Suppressor macrophage treated with lipopolysaccharide for 4 hours (primary cell): ENCODE measurements at places on chromosomes 16 and 17.

DNA sequence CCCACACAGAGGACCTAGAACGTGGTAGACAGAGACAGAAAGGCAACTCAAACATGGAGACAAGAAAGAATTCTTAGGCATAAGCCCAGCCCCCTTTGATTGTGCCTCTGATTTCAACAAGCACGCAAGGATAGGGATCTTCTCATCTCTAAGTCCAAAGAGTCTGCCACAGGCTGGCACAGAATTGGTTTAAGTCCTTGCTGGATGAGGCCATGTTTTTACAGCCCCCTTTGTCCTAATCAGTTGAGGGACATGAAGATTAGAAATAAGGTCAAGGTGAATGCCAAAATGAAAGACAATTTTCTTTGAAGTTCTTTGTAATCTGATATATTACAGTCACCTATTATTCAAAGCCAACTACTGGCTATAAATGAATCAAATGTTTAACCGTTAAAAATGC, 68.0 kb upstream of the ATP2A3 start:
- no peak for DNase-seq

DNA sequence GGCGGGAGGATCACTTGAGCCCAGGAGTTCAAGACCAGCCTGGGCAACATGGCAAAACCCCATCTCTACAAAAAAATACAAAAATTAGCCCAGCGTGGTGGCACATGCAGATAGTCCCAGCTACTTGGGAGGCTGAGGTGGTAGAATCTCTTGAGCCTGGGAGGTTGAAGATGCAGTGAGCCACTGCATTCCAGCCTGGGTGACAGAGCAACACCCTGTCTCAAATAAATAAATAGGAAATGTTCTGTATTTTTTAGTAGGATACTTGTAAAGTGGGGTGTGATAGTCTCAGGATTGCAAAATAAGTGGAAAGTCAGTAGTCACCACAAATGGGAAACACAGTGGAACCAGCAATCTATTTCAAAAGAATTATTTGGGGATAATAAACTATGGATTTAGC, 4.0 kb downstream of the RSPRY1 start:
- no peak for DNase-seq

- peak; percentile 4 for DNase-seq
Observed at GRCh38 chr17:15349119-15349518, 7.7 kb upstream of the TEKT3 start.

GRCh38 chr16:31250782-31251384, 8.9 kb upstream of the ITGAM start:
- DNase-seq, result no peak

- no peak for DNase-seq
Observed at GRCh38 chr16:10647721-10648296, 46.9 kb downstream of the TEKT5 start.

GRCh38 chr17:33401249-33401648, 108.2 kb upstream of the ASIC2 start:
- no peak for DNase-seq

DNA sequence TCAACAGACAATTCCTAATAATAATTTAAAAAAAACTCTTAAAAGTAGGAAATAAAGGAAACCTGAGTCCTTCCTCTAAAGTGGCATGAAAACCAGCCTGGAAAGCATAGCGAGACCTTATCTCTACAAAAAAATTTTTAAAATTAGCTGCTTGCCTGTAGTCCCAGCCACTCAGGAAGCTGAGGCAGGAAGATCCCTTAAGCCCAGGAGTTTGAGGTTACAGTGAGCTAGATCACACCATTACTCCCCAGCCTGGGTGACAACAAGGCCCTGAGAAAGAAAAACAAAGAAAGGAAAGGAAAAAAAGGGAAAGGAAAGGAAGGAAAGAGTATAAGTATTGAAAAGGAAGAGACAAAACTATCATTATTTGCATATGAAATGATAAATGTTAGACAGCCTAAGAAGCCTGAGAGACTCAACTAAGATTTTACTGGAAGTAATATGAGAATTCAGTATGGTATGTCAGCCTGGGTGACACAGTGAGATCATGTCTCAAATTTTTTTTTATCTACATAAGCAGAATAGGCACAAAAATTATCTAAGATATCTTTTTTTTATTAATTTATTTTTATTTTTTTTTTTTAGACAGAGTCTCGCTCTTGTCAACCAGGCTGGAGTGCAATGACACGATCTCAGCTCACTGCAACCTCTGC, 113.0 kb downstream of the GOSR1 start:
- DNase-seq, result no peak

- DNase-seq, result peak; percentile 63
Observed at GRCh38 chr16:79950932-79951719, 350.6 kb upstream of the MAF start.

DNA sequence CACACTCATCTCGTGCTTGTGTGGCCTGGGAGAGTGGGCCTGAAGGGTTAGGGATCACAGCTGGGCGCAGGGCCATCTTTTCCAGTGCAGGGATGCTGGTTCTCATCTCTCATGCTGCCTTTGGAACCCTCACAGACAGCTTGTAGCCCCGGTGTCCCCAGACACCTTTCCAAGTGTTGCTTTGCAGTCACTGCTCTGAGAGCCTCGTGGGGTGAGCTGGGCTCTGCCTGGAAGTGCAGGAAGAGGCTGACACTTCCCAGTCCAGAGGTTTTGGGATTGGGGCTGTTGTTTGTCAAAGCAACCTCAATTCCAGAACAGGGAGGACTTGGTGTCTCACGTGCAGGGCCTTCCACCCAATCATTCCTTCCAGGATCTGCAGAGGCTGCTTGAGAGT, 28.2 kb downstream of the TBX4 start:
- no peak for DNase-seq

DNA sequence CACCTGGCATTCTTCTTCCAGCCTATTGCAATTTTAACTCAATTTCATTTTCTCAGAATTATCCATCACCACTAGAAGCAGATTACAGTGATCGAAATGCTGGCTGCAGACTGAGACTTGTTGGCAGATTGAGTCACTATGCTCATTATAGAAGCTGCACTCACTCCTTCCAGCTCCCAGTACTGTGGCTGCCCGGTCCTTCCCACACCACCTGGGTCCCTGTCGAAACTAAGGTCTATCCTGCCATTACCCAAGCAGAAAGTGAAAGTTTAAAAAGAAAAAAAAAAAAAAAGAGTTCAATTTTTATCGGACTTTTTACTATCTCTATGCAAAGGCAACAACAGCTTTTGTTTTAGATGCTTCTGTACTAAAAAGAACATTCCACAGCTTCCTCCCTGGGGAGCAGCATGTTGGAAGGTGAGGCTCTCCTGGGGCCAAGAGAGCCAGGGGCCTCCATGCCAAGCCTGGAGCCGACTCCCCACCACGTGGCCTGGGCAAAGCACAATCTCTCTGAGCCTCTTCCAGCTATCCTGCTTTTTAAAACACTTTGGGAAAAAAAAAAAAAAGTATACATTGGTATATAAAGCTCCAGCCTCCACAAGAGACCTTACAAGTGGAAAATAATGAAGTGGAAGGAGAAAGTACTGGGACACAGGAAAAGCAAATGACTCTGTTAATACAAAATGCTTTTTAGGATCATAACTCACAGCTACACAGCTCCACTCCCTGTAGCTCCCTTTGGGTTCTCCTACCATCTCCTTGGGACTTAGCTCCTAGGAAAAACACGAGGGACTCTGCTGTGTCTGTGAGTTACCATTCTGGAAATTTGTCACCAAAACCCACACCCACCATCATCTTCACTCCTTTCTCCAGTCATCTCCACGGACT, 77.8 kb downstream of the USP31 start:
- DNase-seq, result no peak

DNA sequence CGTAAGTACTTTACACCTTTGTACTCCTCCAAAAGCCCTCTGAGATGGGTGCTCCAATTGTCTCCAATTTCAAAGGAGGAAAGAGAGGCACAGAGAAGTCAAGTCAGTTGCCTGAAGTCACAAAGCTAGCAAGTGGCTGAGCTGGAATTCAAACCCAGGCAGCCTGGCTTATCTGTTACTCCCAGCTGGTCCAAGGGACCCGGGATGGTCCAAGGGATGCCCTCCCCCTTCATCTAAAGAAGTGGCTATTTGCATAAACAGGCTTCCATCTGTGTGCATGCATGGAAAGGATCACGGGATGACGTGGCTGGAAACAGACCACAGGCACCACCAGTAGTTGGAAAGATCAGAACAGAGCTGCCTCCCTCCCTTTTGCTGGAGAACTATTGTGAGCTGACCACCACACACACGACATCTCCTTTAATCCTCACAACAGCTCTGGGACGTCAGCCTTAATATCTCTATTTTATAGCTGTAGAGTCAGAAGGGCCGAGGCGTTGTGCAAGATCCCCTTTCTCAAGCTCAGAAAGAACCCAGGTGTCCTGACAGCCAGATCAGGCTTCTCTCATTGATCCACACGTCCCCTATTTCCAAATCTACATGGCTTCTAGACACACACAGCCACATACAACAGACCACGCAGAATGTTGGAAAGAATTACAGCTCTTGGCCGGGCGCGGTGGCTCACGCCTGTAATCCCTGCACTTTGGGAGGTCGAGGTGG, 10.9 kb upstream of the COL1A1 start:
- DNase-seq, result no peak
